ENCODE measurements at places on chromosomes 7 and 10.
A peak's percentile ranks its signal among the peaks of the same experiment; 100 is the strongest.

DNA sequence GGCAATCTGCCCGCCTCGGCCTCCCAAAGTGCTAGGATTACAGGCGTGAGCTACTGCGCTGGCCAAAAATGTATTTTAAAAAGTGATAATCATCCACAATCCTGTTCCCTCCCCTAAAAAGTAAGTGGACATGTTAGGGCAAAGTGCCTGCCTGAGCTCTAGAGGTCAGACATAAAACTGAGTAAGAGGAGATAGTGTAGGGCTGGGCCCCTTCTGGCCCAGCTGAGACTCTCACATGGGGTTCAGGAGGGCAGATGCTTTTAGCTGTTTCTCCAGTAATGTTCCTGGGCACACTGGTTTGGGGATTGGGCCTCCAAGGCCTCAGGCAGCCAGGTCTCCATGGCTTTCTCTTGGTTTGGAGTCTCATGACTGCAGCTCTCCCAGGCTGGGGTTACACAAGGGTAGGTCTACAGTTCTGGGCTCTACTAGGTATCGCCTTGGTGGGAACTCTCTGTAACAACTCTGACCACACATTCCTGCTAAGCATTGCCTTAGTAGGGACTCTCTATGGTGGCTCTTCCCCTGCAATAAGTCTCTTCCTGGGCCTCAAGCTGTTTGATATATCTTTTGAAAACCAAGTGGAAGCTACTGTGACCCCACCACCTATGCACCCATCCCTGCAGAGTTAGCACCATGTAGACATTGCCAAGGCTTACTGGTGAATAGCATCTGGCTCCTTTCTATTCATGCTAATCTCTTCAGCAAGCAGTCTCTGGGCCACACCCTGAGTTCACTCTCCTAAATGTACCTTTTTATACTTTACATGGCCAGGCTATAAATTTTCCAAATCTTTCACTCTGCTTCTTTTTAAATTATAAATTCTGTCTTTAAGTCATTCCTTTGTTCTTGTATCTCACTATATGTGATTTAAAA, 6.9 kb upstream of the NUDCD3 start:
- no peak for DNase-seq

- DNase-seq: no peak
Measured at GRCh38 chr7:42174391-42174912, 62.6 kb downstream of the GLI3 start.

GRCh38 chr7:91892099-91892705, 11.7 kb upstream of the MTERF1 start:
- DNase-seq: no peak

DNA sequence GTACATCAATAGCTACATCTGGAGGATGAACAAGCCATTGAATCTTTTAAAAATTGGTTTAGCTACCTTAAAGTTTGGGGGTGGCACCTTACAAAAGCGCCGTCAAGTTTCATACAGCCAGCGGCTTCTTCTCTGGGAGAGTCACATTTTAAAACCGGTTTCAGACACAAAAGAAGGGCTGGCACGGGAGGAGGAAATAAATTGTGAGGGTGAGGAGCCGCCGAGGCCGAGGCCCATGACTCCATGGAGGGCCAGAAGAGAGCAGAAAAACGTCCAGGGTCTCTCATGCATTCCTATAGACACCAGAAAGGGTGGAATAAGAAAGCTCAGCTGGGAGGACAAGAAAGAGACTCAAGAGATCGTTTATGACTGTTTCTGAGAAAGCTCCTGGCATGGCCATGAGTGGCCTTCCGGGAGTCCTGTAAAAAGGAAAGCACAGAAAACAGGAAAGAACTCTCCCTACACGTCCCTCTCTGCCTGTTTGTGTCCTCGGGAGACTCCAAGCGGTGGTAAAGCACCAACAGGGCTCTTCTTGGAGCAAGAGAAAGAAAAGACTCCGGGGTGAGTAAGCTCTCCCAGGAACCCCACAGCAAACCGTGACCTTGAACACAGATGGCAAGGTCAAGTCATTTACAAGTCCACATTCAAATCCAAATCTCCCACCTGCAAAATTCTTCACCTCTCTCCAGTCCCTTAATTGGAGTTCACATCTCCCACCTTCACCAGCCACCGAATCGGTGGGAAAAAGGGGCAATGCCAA, 1.8 kb downstream of the FRAT2 start:
- DNase-seq: no peak

GRCh38 chr10:128897401-128898129, 569.5 kb upstream of the MGMT start:
- no peak for DNase-seq

DNA sequence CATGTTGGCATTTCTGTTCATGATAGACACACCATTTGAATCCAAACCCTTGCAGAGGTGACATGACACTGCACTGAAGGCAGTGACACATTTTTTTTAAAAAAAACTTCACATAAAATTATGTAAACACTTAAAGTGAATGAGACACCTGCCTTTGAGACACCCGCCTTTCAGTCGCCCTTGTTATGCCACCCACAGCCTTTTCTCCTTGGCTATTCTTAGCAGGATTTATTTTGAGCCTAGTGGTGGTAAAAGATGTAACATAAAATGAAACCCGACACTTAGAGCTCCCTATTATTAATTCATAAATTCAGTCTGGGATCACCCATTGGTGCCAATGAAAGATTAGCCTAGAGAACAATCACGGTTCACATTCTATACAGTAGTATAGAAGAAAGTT, 161.3 kb downstream of the DYNC1I1 start:
- DNase-seq: no peak

- no peak for DNase-seq
Measured at GRCh38 chr7:41900532-41900931, 197.6 kb upstream of the INHBA start.

GRCh38 chr10:47033081-47033480, 121.9 kb downstream of the PTPN20 start:
- no peak for DNase-seq

DNA sequence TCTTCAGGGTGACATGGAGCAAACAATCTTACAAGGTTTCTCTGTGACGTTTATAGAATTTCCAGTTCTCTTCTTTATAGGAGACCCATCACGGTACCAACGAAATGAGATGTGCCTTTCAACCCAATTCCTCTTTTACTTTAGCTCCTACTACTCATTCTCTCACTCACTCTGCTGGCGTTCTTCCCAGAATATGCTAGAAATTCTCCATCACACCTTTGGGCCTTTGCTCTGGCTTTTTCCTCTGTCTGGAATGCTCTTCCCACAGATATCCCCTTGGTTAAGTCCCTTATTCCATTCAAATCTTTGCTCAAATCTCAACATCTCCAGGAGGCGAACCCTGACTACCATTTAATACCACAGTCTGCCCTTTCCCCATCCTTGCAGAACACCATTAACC, 39.0 kb downstream of the SEMA3C start:
- DNase-seq: no peak

DNA sequence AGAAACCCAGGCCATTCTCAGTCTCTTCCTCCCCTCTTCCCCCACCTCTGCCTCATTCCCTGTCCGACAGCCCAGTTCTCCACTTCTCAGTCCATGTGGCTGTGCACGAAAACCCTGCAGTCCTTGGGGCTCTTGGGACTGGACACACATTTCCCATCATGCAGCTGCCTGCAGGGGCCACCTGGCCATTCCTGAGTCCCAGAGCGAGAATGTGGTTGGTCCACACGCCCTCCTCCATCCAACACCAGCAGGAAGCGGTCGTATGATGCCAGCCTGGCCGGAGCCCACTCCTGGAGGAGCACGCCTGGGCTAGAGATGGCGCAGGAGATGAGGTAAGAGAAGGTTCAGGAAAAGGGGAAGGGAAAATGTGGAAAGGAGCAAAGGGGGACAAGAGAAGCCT, 222.5 kb downstream of the USP6NL start:
- no peak for DNase-seq

DNA sequence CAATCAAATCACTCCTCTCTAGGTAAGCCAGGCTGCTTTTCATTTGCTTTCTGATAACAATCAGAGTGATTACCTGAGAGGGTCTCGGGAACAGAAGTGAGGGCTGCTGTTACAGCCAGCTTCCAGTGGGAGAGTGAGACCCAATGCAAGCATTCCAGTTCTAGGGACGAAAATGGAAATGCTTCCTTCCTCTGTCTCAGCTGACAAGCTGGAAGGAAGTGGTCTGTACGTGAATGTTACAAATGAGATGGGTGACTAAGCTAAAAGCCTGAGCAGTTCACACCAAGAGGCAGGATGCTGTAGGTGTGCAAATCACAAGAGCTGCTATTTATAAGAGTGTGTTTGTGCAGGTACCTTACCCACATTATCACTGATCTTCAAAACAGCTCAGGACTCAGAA, 772.4 kb downstream of the GRID1 start:
- no peak for DNase-seq

GRCh38 chr7:55021053-55021452, 2.2 kb downstream of the EGFR start:
- DNase-seq: no peak

DNA sequence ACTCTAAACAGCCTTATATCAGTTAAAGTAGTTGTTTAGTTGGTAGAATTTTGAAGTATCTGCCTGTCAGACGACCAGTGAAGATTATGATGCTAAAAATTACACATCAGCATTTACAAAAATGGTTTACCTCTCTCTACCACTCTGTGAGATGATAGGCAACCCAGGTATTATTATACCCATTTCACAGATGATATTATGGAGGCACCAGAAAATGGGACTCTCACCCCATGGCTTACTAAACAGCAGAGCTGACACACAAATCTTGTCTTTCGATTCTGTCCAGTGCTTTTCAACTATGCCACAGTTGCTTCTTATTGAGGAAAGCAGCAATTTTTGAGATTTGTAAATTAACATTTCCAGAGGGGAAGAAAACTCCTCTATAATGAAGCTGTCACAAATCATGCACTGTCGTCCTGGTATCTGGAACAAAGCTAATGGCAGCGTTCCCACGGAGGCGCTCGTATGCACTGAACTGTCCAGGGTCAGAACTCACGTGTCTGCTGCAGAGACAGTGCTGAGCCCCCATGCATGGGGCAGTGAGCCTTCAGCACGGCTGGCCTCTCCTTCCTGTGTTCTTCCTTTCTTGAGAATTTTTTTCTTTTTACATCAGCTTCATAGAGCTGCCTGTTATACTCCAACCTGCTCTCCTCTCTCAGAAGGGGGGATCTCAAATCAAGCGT, 381.1 kb downstream of the SDK1 start:
- DNase-seq: no peak

DNA sequence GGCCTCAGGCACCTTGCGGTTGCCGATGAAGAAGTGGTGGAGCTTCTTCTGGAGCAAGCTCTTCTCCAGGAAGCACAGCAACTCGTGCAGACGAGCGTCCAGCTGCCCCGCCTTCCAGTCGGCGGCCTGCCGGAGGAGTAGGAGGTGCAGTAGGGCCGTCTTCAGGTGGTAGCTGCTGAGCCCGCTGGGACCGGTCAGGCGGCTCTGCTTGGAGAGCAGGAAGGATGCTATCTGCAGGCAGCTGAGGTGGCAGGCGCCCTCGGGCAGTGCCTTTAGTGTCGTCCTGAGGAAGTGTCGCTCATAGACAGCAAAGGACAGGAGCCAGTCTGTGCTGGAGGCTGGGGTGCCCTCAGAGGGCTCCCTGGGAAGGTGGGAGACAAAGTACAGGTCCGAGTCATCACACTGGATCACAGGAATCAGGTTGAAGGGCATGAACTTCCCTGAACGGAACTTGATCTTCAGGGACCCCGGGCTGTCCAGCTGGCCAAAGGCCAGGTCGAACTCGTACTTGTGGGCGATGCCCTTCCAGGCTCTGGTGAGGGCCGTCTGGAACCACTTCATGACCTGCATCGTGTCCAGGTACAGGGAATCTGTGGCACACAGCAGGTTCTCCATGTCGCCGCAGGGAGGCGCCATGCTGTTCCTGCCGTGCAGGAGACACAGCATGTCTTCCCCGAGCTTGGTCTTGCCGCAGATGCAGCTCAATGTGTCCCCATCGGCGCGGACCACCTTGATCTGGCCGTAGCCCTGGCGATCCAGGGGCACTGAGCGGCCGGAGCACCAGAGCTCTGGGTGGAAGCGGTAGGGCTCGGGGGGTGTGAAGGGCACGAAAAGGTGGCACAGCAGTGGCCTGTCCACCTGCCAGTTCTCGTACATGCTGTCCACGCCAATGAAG, 23.4 kb downstream of the ITPRIP start:
- DNase-seq: no peak

DNA sequence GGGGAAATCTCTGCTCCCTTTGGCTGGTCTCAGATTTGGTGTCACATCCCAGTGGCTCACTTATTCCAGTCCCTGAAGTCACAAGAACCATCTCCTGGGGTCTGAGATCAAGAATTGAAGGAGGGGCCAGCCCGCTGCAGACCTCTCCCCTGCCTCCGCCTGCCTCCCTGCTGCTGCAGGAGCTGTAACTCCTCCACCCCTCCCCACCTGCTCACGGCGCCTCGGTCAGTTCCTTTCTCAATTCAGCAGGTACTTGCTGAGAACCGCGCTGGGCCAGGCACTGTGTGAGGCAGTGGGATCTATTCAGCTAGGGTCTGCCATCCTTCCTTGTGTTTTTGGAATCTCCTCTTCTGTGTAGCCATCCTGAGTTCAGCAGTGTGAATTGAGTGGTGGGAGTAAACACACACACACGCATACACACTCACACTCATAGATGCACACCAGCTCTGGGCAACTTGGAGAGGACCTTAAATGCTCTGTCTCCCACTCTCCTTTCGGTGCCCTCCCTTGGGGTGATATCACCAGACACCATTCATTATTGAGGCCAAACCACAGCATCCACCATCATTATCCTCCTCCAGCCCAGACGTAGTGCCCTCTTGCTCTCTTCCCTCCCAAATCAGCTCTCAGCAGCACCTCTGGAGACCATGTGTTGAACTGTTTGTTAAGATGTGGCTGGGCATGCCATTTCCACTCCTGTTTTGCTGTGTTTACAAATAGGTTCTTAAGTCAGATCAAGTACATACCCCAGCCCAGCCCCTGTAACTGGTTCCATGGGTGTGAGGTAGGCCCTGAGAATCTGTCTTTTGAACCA, 22.0 kb upstream of the ANKRD2 start:
- DNase-seq: no peak

- no peak for DNase-seq
Measured at GRCh38 chr7:106521541-106521940, 139.4 kb downstream of the CCDC71L start.

DNA sequence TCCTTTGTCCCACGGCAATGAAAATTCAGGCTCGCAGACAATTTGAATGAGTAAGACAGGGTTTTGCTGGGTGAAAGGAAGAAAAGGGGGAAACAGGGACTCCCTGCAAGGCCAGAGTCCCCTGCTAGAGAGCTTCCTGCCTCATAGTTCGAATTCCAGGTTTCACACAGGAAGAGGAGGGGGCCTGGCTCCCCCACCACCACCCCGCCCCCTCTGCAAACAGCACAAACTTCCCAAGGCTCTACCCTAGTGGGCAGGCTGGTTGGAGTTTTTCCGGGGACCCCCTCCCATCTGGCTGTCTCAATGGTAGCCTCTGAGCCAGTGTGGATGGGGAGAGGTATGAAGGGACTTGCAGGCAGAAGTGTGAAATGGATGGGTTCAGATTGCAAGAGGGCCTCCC, 57.4 kb upstream of the NEBL start:
- DNase-seq: no peak

- DNase-seq: no peak
Measured at GRCh38 chr7:79979437-79979836, 155.2 kb upstream of the GNAI1 start.

GRCh38 chr10:44253769-44254462, 131.0 kb downstream of the CXCL12 start:
- peak; percentile 71 for DNase-seq
